ENCODE measurements at places on chromosomes 3 and 15.

DNA sequence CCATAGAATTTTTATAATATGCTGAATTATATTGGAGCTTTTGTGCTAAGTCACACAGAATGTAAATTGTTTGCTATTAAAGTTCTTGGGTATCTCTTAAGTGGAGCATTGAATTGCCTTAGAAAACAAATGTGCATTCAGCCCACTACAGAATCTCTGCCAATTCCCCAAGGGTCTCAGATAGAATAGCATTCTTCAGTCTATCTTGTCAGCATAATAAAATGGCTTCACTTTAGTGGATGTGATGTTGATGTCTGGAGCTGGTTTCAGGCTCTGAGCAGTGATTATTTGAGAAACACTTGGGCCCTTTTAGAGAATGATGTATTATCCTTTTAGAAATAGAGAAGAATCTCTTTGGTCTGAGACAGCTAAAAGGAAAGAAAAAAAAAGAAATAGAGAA lies 45.2 kb downstream of the LRCH3 start:
- no peak for DNase-seq

DNA sequence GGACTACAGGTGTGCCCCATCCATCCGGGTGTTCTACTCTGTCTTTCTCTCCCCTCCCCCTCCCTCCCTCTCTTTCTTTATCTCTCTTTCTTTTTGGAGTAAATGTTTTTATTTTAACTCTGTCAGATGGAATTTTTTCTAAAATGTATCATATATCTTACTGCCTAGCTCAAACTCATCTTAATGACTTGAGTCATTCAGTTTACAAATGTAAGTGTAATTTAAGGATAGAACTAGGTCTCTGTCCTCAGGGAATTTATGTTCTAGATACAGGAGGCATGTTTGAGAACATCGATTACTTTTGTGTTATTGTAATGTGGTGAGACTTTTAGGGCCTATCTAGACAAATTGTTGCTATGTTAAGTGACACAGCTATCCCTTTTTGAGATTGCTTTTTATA lies 3.5 kb downstream of the TBC1D23 start:
- DNase-seq = no peak

DNA sequence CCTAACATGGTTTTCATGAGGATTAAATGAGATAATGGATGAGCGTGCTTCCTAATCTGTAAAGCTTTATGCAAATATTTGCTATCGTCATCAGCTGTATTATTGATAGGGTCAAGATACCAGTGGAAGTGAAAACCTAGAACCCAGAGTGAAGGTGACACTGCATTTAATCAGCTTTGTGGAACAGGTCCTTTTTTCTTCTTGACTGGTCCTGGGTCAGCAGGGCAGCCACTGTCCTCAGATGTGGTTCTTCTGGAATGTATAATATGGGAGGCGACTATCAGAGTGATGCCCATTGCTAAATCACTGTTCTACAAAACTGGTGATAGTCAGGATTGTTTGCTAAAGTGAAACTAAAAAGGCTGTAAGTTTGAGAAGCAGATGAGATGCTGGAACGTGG lies 41.4 kb downstream of the SORD start:
- no peak for DNase-seq

DNA sequence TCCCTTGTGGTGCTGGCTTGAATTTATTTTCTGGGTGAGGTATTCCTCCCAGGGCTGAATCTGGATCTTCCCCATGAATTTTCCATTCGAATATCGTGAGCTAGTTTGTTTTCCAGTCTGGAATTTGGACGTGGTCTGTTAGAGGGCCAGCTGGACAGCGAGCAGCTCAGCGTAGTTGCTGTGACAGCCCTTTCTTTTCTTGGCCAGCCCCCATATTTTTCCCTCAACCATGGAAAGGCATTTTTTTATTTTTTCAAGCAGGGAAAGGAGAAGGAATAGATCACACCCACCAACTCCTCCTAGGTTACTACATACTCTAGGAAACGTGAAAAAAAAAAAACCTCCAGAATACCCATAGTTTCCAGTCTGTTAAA lies 152.0 kb downstream of the KLHL25 start:
- peak; percentile 15 for DNase-seq

- peak; percentile 28 for DNase-seq
These were observed 252.4 kb upstream of the HES1 start for GRCh38 chr3:193883551-193883950.

- DNase-seq = peak; percentile 54
These were observed 21.0 kb downstream of the ZDHHC3 start for GRCh38 chr3:44954962-44955361.

DNA sequence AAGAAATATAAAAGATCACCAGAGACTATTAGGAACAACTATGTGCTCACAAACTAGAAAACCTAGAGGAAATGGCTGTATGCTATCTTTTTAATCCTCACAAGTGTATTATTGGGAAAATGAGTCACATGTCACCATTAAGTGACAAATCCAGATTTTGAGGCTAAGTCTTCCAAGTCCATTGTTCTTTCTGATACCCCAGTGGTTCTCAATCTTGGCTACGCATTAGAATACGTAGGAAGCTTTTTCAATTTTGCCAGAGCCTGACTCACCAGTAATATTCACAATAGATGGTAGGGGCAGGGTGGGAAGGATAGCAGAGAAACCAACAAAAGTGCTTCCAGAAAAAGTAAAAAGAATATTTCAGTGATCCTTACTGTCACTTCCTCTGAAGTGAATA lies 117.0 kb downstream of the FILIP1L start:
- no peak for DNase-seq

- no peak for DNase-seq
These were observed 28.9 kb upstream of the PARL start for GRCh38 chr3:183913580-183913920.

DNA sequence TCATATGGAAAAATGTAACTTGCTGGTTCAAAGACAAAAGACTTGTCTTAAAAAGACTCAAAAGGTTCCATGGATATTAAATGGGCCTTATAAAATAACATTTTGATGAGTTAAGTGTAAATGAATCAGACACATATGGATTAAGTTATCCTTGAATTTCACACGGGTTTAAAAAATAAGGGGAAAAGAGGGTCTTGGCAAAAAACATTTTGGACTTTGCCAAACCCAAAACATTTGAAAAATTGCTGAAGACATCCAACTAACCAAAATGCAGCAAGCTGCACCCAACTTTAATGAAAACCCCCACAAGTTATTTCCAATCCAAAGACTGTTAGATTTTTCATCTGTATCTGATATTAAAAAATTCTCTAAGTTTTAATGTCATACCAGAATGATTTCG lies 200.7 kb downstream of the MEIS2 start:
- DNase-seq = no peak
